ENCODE measurements at places on chromosomes 1 and 21.
A peak's percentile ranks its signal among the peaks of the same experiment; 100 is the strongest.

GRCh38 chr1:4561205-4561604 is 93.2 kb upstream of the AJAP1 start:
- DNase-seq = no peak

DNA sequence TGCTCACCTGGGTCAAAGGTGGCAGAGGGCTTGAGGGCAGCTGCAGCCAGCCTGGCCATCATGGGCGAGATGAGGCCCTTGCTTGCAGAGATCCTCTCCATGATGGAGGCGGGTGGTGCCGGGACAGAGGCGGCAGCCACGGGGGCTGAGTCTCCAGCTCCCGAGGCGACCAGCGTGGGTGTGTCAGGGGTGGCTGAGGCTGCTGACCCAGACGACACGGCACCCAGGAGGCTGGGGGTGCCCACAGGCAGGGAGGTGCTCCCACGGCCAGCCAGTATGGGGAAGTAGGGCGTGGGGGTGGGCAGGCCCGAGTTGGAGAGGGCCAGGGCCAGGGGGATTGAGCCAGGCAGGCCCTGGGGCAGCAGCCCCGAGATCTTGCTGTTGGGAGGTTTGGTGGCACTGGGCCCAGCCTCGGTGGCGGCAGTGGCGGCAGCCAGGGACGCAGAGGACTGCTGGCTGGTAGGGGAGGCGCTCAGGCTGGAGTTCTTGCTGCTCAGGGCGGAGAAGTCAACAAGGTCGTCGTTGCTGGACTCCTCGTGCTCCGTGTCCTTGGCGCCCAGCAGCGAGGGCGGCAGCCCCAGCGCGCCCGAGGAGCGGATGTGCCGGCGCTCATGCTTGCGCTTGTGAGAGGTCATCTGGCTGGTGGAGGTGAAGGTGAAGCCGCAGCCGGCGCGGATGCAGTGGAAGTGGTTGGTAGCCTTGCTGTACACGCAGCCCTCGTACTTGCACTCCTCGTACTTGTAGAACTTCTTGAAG is 142.9 kb downstream of the CASZ1 start:
- DNase-seq = no peak

DNA sequence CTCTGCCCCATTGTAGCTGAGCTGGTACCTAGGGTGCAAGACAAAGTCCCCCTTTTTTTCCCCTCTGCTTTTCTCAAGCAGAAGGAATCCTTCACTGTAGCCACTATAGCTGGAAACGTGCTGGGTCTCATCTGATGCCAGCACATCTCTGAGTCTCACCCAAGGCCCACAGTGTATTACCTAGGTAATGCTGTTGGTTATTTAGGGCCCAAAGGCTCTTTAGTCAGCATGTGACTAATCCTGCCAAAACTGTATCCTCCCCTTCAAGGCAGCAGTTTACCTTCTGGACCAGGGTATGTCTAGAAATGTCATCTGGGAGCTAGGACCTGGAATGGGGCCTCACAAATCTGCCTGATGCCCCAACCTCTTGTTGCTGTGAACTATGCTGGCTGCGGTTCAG is 423.4 kb downstream of the NUF2 start:
- DNase-seq = no peak

DNA sequence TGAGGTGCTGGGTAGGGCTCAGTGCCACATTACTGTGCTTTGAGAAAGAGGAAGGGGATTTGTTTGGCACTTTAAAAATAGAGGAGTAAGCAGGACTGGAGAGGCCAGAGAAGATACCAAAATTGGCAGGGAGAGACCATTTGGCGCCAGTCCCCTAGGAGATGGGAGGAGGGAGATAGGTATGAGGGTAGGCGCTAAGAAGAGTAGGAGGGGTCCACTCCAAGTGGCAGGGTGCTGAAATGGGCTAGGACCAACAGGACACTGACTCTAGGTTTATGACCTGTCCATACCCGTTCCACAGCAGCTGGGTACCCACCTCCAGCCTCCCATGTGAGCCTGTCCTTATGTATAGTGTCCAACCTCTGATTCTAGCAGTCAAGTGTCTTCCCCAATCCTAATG is 1.0 kb upstream of the CRTC2 start:
- no peak for DNase-seq

DNA sequence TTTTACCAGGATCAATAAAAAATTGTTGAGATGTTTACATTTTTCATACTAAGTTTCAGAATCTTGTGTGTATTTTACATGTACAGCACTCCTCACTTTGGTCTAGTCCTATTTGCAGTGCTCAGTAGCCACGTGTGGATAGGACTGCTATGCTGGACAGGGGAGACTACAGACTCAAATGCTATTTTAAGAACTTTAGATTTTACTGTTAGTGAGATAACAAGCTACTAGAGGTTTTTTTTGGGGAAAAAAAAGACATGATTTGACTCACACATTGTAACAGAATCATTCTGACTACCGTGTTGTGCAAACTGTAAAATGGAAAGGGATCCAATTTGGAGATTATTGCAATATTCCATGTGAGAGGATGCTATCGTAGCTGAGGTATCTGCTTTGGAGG is 418.9 kb upstream of the PRMT6 start:
- DNase-seq = no peak

DNA sequence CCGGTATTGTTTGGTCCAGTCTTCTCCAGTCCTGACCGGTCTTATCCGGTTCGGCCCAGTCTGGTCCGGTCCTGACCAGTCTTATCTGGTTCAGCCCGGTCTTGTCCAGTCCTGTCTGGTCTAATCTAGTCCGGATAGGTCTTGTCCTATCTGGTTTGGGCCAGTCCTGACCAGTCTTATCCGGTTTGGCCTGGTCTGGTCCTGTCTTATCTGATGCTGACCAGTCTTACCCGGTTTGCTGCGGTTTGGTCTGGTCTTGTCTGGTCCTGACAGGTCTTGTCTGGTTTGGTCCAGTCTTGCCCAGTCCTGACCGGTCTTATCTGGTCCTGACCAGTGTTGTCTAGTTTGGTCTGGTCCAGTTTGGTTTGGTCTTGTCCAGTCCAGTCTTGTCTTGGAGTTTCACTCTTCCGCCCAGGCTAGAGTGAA is 30.1 kb downstream of the DHX9 start:
- no peak for DNase-seq

DNA sequence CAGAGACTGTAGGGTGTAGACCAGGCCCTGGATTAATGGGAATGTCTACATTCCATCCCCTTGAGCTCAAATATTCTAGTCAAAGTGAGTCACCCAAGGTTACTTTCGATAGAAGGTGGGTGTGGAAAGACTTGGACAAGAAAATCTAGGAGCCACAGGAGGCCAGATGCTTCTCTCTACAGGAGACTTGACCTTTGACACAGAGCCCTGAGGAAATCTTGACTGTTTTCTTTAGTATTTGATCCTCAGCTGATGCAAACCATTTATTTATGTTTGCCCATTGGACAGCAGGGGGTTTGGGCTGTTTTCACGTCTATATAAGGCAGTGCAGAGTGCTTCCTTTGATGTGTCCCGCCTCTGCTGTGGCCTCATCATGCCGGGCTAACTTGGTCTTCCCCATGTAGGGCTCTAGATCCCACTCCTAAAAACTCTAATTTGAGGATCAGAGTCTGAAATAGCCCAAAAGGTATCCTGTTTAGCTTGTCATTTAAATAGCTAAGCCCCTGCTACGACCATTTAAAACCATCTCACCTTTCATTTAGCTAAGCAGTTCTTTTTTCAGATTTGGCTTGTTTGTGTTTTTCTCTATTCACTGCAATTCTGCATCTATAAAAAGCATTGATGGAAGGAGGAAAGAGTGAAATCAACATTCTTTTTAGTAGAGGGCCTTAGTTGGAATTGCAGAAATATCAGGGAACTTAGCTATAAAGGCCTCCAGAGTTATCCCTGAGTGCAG is 15.5 kb upstream of the MAP3K7CL start:
- no peak for DNase-seq

GRCh38 chr1:54475946-54476516 is 69.8 kb upstream of the SSBP3 start:
- peak; percentile 56 for DNase-seq

DNA sequence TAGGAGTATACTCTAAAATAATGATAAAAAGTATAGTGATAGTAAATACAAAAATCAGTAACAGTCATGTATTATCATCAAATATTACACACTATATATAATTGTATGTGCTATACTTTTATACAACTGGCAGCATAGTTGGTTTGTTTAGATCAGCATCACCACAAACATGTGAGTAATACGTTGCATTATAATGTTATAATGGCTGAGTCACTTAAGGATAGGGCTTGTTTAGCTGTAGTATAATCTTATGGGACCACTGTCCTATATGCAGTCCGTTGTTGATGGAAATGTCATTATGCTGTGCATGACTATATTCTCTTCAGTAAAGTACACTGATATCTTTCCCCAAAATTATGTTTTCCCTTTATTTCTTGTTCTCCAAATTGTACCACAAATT is 92.8 kb downstream of the LYPLAL1 start:
- no peak for DNase-seq

DNA sequence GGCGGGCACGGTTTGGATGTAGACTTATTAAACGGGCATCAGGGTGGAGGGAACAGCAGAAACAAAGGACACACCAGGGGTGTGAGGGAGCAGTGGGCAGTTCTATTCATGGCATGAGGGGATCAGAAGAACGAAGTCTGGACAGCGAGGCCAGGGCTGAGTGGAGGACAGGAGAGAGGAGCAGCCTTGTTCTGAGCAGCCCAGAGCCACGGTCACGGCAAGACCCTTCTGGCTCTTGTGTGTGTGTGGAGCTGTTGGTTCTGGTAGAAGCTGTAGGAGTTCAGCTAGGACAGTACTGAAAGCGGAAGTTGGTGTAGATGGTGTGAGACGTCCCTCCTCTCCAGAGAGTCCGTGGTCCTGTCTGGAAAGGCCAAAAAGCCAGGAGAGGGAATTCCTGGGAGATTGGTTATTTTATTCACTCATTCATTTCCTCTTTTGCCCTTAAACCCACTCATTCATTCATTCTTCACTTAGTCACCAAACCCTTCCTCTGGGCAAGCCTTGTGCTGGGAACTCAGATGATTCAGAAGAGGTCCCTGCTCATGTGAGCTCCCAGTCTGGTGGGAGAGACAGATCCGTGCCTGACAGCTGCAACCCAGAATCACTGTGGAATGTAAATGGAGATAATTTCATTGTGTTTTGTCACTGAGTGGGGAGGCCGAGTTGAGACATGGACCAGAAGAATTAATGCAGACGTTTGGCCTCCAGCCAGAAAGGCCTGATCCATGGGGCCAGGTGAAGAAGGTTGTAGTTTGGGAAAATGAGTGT is 4.1 kb upstream of the ACOT11 start:
- peak; percentile 80 for DNase-seq

DNA sequence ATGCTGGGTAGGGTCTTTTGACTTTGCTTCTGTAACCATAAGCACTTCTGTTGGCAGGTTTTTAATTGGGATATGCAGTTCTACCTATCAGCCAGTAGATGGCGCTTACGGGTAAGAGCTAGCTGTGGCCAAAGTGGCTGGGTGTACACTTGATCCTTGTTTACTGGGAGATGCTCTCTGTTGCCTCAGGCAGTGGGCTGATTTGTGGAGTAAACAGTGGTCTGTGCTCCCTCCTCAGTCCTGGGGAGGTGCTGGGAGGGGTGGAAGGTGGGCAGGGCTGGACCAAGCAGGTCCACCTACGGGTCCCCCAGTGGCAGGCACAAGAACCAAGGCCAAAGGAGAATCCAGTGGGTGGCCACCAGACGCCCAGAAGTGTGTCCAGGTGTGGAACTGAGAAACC is 43.4 kb downstream of the RALGPS2 start:
- DNase-seq = peak; percentile 36

DNA sequence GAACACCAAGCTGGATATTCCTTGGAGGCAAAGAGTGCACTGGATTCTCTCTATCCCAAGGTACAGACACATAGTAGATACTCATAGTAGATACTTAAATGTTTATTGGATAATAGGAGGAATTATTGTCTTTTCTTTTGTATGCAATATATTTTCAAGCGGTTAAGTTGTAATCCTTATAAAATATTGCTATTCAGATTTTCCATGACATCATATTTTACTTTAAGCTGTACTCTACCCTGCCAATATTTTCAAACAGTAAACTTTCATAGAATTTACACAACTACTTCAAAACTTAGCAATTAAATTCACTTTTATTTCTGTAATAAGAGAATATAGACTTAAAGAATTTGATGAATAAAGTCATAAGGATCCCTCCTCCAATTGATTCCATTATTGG is 546.5 kb upstream of the CAMK1G start:
- no peak for DNase-seq

DNA sequence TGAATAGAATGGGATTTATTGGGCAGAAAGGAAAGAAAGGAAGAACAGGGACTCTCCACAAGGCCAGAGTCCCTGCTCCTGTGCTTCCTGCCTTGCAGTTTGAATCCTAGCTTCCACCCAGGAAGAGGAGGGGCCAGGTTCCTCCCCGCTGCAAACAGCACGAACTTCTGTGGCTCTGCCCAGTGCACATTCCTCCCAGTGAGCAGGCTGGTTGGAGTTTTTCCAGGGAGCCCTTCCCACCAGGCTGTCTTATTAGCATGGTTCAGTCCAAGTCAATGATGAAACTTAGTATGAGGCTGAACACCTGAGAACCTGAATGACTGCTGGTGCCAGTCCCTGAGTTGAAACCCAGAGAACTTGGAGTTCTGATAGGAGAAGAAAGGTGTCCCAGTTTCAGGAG is 247.2 kb downstream of the DUSP10 start:
- no peak for DNase-seq

DNA sequence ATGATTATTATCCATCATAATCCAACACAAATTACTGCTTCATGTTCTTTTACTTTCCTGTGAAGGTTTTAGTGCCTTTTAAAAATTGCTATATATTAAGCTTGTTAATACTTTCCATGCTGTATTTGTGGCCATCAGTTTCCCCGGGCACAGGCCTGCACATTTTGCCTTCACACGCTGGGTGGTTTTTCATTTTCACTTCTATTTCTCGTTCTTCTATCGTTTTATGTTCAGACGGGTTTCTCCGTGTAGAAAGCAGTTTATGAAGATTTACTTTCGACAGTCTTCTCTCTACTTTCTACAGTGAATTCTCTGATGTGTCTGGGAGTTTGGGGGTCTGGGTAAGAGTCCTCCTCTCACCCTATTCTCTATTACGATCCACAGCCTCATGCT is 9.5 kb downstream of the RUNX3 start:
- DNase-seq = no peak

DNA sequence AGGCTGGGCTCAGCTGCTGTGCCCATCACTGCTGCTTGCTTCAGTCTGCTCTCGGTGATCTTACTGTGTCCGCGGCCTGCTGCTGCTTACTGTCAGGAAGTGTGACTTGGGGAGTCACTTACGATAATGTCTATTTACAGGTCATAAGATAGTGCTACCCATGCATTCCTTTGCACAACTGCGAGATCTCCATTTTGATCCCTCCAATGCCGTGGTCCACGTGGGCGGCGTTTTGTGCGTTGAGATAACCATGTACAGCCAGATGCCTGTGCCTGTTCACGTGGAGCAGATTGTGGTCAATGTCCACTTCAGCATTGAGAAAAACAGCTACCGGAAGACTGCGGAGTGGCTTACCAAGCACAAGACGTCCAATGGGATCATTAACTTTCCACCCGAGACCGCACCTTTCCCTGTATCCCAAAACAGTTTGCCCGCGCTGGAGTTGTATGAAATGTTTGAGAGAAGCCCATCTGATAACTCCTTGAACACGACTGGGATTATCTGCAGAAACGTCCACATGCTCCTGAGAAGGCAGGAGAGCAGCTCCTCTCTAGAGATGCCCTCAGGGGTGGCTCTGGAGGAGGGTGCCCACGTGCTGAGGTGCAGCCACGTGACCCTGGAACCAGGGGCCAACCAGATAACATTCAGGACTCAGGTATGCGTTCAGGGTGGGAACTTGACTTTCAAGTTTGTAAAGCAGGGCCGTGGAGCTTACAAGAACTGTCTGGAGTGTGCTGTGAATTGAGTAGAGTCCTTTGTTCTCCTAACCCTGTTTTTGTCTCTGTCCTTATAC is 24.4 kb upstream of the PWP2 start:
- DNase-seq = no peak

GRCh38 chr1:171909711-171910110 is 68.4 kb downstream of the DNM3 start:
- DNase-seq = no peak

- no peak for DNase-seq
Observed at GRCh38 chr1:48007047-48007446, 9.9 kb upstream of the TRABD2B start.

Measured in MV-4-11 (cell line).